ENCODE measurements at places on chromosomes 3 and 15. TPM values are rescaled to one million over a fixed set of nuclear protein-coding genes. Genes with fewer than 3 reads are reported as not detected.
A peak's percentile ranks its signal among the peaks of the same experiment; 100 is the strongest.

DNA sequence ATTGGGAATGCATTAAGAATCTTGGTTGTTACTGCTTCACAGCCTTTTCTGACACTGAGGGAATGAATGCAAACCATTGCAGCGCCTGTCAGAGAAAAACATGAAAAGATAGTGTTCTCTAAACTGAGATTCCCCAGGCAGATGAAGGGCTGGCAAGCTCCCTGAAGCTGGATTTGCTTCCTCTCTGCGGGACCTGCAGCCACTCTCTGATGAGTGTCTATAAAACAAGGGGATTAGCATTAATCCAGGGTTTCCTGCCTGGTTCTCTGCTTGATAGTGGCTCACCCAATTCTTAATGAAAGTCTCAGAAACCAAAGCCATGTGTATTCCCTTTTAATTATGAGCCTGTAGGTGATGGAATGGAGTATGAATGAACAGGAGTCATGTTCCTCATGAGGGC, 344.3 kb upstream of the UMPS start:
- no peak for DNase-seq

Gene MKRN2OS
- not detected for total RNA-seq

DNA sequence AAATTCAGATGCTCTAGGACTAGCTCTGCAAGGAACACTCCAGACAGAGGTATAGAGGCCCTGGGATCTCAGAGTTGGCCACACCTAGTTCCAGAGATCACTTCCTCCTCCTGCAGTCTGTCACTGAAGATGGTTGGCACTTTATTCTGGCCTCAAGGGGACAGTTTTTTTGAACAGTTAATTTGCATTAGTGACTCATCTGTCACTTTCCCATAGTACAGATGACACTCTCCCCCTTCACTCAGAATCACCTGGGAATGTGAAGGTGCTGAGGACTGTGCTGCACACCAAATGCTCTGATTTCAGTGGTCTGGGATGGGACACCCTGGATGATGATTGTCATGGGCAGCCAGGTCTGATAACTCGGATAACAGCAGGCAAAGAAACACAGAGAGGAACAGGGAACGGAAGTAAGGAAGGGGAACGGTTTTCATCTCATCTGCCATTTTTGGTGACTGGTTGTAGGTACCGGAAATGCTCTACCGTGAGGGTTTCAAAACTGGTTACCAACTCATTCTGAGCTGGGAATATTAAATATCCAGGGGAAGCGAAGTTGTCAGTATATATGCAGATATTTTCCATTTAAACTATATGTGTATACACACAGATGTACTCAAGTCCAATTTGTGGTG, 232.5 kb upstream of the ST8SIA2 start:
- peak; percentile 21 for DNase-seq

DNA sequence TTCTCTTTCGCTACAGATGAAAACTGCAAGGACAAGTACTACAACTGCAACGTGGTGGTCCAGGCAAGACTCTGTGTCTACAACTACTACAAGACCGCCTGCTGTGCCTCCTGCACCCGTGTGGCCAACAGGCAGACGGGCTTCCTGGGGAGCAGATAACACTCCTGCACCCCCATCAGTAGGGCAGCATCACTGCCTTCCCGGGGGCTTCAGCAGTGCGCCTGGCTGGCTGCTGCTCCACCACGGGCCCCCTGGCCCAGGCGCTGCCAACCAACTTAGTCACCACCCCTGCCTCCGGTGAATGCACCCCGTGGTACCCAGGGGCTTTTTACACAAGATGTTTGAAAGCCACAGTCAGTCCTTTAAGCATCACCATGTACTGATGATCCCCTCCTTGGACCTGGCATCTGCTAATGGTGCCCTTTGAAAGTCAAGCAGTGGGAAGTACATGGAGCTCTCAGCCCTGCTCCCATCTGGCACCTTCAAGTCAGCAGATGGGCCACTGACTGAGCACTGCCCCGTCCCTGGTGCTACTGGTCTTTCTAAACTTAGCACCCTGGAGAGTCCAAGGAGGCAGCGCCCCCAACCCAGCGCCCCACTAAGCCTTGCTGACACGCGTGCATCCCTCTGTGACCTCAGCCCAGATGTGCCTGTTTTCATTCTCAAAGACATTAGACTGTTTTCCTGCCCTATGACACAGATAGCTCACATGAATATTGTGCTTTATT, 33.0 kb upstream of the NR2E3 start:
- no peak for DNase-seq

Gene RBPMS2
- total RNA-seq = 0.32 TPM

GRCh38 chr15:30962079-30962478, 29.3 kb downstream of the MTMR10 start:
- DNase-seq = no peak

DNA sequence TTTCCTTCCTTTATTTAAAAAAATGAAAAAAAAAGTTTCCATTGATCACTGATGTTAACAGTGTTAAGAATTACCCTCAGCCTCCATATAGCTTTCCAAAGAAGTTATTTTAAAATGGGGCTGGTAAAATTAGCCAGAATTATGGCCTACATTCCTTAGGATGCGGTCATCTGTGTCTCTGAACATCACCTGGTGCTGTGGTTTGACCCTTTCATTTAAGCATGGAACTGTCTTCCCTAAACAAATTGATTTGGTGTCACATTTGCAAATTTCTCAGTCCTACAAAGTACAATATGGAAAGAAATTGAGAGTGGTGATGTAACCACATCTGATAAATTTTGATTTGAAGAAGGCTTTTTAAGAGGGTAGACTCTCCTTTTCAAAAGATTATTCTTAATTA, 40.3 kb upstream of the ZPLD1 start:
- no peak for DNase-seq

Gene TBL1XR1
- total RNA-seq = 138 TPM

DNA sequence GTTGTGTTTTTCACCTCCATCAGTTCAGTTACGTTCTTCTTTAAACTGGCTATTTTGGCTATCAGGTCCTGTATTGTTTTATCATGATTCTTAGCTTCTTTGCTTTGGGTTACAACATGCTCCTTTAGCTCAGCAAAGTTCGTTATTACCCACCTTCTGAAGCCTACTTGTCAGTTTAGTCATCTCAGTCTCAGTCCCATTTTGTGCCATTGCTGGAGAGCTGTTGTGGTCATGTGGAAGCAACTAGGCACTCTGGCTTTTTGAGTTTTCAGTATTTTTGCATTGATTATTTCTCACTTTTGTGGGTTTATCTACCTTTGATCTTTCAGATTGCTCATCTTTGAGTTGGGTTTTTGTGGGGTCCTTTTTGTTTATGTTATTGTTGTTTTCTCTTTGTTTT, 151.3 kb downstream of the CFAP20DC start:
- no peak for DNase-seq

- DNase-seq = peak; percentile 92
Observed at GRCh38 chr15:40274350-40275274, 8.3 kb downstream of the ANKRD63 start.

Gene ARL6IP5
- 89.5 TPM for total RNA-seq
